Fibroblast of skin of right biceps (primary cell): ENCODE measurements at places on chromosomes 16 and 17.

- DNase-seq: no peak
Observed at GRCh38 chr17:81033535-81034167, 1.3 kb upstream of the BAIAP2 start.

DNA sequence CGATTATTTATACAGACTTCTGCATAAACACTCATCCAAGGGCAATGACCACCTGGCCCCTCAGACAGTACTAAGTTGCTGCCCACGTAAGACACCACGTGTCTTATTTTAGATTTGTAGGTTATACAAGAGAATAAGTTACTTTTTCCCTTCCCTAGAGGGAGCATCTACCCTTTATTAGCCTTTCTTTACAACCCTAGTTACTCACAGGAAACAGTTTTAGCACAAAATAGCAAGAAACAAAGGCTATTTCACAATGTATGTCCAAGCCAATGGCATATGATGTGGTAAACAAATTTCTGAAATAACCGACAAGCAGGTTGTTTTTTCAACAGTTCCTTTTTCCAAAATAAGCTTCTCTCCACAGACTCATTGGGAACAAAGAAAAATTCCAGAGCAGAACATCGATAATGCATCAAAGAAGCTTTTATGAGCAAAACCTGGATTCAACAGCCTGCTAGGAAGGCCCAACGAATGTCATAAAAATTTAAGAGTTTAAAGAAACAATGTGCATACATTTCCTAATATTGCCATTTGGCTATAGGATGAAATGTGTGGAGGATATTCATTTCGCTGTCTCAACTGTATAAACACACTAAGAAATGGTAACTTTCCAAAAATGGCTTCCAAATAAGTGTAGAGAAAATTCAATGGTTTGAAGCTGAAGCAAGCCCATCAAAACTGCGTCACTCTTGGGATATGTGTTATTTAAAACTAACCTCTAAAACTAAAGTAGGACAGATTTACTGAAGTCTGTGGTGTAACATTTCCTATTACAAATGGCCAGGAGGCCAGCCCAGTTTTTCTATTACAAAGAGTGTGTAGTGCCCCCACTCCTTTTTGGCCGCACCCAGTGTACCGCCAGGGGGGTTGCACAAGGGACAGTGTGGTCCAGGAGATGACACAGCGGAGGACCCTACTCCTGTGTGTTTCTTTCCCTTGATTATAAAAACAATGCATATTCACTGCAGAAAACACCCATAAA lies 50.4 kb upstream of the ERN1 start:
- no peak for DNase-seq

DNA sequence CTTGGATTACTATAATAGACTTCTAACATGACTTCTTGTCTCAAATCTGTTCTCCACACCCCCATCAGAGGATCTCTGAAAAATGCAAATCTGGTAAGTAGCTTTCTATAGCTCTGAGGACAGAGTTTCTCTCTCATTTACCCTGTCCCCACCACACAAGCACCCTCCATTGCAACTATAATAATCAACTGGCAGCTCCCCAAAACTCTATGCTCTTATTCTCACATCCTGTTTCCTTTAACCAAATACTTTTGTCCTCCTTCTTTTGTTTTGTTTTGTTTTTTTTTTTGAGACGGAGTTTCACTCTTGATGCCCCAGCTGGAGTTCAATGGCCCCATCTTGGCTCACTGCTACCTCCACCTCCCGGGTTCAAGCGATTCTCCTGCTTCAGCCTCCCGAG lies 73.4 kb downstream of the HELZ start:
- DNase-seq: no peak

GRCh38 chr16:4058386-4058785 lies 57.9 kb downstream of the ADCY9 start:
- DNase-seq: no peak

- DNase-seq: no peak
Observed at GRCh38 chr17:57125406-57125805, 40.4 kb downstream of the AKAP1 start.

DNA sequence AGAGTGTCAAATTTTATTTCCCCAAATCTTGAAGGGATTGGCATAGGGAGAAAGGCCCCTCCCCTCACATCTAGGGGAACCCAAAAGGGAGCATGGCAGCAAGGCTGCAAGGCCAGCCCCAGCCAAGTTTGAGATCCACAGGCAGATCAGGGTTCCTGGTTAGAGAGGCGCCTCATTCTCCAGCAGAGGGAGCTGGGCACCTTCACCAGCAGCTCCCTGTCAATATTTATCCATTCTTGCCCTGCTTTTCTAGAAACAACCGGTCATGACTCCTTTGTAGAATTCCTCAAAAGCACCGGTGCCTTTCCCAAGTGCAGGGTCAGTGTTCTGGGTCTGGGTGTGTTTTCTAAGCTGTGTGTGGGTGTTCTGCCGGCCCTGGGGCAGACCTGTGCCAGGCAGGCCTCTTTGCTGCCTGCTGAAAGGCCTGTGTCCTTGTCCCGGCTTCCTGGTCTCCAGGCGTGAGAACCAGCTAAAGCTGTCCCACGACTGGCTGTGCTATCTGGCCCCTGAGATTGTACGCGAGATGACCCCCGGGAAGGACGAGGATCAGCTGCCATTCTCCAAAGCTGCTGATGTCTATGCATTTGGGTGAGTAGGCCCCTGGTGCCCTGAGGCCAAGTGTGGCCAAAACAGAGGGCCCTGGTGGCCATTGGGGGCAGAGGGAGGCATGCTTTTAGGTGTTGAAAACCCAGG lies 21.2 kb upstream of the LGALS9 start:
- DNase-seq: no peak

DNA sequence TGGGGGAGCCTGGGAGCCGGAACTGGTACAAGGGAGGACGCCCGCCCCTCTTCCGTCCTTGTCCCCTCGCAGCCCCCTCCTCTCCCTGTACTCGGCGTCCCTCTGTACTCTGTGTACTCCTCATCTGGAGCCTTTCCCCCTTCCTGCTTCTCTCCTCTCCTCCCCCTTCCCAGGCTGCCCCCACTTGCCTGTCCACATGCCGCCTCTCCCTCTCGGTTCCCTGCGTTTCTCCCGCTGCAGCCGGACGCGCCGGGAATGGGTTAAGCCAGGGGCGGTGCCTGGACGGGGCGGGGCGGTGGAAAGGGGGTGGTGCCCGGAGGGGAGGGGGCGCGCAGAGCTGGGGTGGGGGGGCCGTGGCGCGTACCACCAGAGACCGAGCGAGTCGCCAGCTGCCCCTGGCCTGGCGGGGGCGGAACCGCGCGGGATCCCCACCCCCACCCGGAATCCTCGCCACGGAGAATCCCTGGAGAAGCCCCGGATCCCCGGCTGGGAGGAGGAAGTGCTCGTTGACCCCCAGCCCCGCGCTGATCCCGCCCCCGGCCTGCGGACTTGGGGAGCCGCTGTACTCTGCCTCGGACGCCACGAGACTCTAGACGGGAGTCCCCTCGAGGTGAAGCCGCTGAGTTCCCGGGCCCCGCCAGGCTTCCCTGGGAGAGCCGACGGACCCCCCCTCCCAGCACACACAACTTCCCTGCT lies 22.6 kb downstream of the GJD3 start:
- DNase-seq: peak; percentile 69

DNA sequence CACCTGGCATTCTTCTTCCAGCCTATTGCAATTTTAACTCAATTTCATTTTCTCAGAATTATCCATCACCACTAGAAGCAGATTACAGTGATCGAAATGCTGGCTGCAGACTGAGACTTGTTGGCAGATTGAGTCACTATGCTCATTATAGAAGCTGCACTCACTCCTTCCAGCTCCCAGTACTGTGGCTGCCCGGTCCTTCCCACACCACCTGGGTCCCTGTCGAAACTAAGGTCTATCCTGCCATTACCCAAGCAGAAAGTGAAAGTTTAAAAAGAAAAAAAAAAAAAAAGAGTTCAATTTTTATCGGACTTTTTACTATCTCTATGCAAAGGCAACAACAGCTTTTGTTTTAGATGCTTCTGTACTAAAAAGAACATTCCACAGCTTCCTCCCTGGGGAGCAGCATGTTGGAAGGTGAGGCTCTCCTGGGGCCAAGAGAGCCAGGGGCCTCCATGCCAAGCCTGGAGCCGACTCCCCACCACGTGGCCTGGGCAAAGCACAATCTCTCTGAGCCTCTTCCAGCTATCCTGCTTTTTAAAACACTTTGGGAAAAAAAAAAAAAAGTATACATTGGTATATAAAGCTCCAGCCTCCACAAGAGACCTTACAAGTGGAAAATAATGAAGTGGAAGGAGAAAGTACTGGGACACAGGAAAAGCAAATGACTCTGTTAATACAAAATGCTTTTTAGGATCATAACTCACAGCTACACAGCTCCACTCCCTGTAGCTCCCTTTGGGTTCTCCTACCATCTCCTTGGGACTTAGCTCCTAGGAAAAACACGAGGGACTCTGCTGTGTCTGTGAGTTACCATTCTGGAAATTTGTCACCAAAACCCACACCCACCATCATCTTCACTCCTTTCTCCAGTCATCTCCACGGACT lies 77.8 kb downstream of the USP31 start:
- peak; percentile 33 for DNase-seq

GRCh38 chr17:36707904-36708303 lies 106.5 kb downstream of the MRM1 start:
- DNase-seq: no peak

DNA sequence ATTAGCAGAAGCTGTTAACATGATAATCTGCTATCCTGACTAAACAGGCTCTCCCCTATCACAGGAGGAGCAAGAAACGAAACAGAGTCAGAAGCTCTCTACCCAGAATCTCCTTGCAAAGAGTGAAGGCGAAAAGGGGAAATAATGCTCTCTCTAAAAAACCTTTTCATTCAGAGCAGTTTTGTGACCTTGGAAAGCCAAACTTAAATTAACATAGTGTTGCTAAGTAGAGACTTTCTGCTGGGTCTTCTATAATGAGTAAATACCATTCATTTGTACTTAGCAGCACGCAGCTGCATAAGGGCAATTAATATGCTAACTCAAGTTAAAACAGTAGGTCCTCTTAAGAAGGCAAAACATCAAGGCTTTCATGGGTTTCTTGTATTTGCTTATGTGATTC lies 101.7 kb upstream of the GPR139 start:
- no peak for DNase-seq

GRCh38 chr17:66507982-66508760 lies 205.8 kb downstream of the PRKCA start:
- no peak for DNase-seq

GRCh38 chr17:33642002-33642401 lies 348.9 kb upstream of the ASIC2 start:
- no peak for DNase-seq

- no peak for DNase-seq
Observed at GRCh38 chr17:41967141-41967920, 736 bp downstream of the CNP start.

GRCh38 chr17:65515959-65516948 lies 45.2 kb downstream of the AXIN2 start:
- DNase-seq: peak; percentile 63

DNA sequence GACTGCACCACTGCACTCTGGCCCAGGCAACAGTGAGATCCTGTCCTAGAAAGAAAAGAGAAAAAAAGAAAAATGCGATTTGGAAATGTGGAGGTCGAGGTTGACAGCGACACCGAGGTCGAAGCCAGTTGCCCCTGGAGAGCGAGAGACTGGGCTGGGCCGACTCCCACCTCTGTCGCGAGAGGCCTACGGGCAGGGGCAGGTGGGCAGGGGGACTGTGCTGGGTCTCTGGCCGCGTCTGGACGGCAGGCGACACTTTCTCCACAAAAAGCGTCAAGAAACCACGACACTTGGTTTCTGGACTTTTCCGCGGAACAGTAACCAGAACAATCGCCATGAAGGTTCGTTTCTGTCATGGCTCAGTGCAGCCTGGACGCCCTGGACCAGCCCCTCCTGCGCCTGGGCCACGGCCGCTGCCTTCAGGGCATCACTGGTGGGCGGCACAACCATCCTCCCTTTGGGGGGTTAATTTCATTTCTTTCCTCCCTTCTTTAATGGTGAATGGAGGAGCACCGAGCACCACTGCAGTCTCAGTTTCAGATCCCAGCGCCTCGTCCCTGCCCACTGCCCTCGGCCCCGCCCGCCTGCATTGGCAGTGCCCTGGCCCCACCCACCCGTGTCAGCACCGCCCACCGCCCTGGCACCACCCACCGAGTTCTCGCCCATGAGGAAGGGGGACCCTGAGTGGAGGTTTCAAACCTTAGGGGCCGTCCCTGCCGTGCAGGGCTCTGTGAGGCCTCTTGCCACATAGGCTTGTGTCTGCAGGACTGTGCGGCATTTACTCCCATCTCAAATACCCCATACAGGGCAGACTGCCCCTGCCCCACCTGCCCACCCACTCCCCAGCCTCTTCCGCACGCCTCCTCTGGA lies 18.5 kb upstream of the CDH15 start:
- DNase-seq: no peak

DNA sequence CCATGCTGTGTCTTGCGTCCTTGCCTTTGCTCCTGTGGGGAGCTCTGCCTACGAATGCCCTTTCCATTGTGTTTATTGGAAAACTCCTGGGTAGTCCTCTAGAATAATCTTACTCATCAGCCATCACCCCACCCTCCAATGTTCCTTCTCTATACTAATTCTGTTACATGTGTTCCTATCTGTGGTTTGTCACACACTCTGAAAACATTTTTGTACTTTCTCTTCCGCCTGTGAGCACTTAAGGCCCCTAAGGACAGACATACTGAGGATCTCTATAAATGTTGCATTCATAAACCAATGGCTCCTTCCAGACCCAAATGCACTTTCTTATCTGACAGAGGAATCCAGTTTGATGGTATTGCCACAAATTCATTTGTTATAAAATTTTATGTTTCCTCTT lies 53.9 kb upstream of the MON1B start:
- no peak for DNase-seq

DNA sequence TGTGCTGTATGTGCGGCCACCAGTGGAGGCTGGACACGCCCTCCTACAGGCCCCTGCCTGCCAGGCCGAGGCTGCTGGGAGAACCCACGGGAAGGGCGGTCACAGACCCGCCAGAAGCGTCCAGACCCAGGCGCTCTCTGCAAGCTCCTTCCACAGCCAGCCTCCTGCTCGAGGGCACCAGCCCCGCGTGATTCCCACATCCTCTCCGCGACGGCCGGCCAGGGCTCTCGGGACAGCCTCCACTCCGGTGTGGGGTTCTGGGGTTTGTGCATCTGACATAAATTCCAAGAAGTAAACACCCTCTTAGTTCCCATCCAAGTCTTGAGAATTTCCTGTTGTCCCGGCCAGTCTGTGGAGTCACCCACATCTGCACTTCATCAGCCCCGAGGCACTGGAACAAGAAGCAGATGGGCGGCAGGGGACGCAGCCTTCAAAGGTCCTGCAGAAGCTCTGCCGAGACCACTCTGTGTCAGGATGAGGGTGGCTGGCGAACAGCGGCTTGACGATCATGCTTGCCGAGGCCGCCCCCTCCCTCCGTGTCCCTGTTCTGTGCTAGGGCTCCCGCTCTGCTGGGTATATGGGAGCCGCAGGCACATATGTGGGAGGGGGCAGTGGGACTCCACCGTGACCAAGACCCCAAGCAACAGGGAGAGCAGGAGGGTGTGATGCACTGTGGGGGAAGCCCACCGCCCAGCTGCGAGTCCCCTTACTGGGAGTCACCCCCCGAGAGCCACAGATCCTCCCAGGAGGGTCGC lies 2.4 kb upstream of the TMEM204 start:
- DNase-seq: peak; percentile 82

- DNase-seq: no peak
Observed at GRCh38 chr17:42508426-42509165, 27.4 kb upstream of the NAGLU start.
